ENCODE measurements at places on chromosomes 5 and 9.
A peak's percentile ranks its signal among the peaks of the same experiment; 100 is the strongest.

- no peak for DNase-seq
These were observed 111.4 kb downstream of the C9orf50 start for GRCh38 chr9:129509533-129509928.

DNA sequence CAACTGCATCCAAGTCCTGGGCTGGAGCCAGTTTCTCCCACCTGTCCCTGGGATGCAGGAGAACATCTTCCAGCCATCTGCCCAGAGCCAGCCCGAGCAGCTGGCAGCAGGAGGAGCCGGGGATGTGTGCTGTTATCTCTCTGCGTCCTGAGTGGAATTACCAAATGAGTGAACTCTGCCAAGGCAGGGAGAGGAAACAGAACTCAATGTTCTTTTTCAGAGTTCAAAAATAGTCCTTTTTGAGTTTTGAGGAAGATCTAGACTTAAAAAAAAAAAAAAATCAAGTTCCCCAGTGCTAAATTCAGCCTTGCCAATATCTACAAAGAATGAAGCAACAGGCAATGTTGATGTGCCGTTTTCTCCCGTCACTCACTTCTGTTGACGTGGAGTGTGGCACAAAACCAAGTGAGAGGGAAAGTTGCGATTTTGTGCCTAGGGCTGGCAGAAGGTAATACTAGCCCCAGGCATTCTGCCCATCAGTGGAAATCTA lies 56.2 kb downstream of the TMOD1 start:
- no peak for DNase-seq

DNA sequence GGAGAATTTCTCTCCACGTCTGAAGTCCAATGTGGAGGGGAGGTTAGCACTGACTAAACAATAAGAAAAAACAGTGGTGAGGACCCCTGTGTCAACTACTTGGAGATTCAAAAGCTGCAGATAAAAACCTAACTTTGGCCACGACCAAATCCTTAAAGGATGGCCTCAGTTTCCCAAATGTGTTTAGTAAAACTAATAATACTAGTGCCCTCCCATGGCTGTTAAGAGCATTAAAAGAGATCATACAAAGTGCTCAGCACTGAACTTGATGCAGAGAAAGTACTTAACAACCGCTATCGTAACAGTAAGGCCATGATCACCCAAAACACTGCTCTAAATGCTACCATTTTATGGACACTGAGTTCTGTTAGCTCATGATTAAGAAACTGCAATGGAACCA lies 288.4 kb downstream of the EBF1 start:
- no peak for DNase-seq

DNA sequence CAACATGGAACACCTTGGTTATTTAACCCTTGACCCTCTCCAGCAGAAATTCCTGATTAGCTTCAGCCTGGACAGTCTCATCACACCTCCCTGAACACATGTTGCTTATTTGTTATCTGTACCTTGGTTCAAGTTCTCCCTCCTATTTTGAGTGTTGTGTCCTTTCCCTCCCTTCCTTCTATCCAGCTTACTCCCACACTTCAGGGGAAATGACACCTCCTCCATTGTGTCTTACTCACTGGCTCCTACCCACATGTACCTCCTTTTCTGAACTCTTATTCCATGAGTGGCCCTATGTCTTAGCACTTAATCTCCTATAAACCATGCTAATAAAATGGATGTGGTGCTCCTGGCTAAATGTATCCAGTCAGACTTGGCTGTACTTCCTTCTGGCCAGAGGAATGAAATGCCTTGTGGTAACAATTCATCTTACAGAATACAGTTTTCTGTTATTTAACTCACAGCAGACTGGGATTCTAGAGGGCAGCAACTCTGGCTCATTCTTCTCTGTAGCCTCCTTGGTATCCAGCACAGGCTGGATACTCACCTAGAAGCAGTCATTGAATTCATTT lies 11.2 kb downstream of the LIX1 start:
- DNase-seq: no peak

GRCh38 chr9:8115570-8115969 lies 316.0 kb upstream of the DMAC1 start:
- no peak for DNase-seq

- no peak for DNase-seq
These were observed 12.7 kb upstream of the AHRR start for GRCh38 chr5:308672-309271.

DNA sequence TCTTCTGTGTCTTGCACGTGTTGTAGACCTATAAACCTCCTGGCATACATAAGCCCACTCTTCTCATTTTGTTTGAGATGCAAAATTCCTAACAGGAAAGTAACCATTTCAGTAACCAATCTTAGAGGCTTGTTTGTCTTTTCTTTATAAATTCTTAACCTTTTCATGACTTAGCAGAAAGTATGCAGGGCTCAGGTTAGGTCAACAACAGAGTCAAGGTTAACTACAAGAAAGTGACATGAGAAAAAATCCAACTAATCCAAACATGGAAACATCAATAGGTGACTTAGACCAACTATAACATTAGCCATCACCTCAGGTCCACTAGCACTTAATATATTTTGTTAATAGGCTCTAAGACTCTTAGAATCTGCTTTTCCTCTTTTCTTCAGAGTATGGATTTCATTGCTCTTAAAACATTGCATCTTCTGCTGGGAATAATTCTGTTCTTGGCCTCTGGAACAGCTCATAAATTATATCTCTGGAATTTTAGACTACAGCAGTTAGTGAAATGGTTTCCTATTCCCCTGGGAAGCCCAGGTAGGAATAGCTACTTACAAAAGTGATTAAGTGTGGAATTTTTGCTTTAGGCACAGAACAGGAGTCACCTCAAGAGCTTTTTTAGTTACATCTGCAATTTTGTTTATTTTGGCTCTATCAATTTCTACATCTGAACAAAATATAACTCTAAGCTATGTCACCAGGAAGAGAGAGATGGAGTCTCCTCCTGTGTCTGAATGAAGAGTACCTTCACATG lies 155.3 kb upstream of the ANKRD55 start:
- DNase-seq: no peak

DNA sequence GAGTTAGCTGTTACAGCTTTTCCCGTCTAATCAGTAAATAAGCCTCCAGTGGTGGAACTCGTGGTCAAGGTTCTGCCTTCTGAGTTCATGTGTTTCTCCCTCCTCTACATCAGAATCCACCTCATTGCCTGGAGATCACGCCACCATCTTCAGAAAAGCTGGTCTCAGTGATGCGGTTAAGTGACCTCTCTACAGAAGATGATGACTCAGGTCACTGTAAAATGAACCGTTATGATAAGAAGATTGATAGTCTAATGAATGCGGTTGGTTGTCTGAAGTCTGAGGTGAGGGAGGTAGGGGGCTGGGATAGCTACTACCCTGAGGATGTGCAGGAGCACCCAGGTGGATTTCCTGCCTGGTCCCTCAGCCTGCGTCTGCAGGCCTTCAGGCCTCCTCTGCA lies 13.3 kb downstream of the ODF2 start:
- DNase-seq: no peak

GRCh38 chr5:151016700-151017099 lies 3.7 kb upstream of the GPX3 start:
- no peak for DNase-seq

- no peak for DNase-seq
These were observed 25.0 kb upstream of the DMRT2 start for GRCh38 chr9:1025131-1025530.

DNA sequence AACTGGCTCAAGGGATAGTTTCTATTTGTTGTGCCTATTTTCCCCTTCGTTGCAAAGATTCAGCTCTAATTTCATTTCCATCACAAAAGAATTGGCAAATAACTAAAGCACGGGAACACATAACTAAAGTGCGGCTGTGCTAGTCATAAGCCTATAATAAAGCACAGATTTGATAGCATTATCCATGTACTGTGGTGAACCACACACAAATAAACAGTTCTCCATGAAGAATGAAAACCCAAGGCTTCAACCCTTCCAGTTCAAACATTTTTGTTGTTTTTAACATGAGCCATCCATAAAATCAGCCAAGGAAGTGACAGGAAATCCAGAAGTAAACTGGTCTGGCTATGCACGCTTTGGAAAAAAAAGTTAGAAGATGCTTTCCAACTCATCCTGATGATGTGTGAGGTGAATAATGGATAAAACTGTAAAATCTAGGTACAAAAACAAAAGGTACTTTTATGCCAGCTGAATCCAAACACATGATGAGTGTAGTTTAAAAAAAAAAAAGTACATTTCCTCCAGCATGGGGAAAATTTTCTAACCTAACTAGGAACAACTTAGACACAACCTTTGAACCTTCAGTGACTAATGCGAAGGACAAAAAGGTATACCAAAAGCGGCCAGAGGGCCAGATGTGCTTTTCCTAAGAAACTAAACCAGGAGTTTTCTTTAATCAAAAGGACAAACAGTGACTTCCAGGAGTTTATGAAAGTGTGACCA lies 10.2 kb downstream of the ZNF608 start:
- no peak for DNase-seq

GRCh38 chr5:39213447-39214207 lies 5.7 kb downstream of the FYB1 start:
- DNase-seq: no peak

- DNase-seq: no peak
These were observed 87.1 kb upstream of the FAM174A start for GRCh38 chr5:100448111-100448528.

DNA sequence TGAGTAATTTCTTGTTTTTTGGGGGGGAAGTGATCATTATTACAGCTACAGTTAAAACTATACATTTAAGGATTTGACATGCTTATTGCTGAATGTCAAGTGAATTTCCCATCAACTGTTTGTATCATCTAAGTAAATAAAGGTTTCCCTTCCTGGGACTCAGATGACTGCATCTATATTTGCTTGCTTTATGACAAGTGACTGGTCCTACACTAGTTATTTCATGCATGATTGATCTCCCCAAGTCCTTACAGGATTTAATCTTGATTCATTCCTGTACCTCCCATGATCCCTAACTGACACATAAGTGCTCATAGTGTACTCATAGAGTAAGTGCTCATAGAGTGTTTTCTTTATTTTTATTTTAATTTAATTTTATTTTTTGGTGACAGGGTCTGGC lies 2.8 kb downstream of the TXNDC8 start:
- no peak for DNase-seq

- DNase-seq: no peak
These were observed 191.3 kb downstream of the TTC39B start for GRCh38 chr9:15115702-15116101.

DNA sequence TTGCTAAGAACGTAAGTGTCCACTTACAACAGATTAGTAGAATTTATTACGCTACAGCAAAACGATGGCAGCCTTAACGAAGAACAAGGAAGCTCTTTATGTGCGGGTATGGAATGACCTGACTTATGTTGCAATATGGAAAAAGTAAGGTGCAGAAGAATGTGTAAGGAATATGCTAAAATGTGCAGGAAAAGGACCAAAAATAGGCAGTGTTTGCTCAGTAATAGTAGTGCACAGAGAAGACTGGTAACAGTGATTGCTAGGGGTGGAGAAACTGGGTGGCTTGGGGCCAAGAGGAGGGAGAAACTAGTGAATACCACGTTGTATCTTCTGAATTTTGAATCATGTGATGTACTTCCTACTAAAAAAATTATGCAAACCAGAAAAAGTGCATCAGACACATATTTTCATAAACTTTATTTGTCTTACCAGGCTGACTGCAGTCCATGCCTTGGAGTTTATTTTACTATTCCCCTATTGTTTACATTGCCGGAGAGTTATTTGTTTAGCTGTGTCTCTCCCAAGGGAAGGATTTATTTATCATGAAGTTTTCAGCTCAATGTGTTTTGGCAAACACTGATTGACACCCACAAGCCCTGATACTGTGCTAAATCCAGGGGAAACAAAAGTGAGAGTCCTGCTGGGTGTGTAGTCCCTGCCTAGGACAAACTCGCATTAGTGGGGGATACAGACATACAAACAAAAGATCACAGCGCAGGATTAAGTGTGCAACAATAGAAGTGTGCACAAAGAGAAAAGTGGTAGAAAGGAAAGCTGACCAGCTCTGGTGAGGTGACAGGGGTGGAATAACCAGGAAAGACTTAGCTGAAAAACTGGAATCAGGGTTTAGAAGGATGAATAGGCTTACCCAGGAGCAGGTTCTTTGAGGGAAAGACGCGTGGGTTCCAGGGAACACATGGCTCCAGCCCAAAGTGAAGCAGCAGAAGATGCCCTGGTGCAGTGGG lies 34.0 kb upstream of the ZNF484 start:
- DNase-seq: no peak

DNA sequence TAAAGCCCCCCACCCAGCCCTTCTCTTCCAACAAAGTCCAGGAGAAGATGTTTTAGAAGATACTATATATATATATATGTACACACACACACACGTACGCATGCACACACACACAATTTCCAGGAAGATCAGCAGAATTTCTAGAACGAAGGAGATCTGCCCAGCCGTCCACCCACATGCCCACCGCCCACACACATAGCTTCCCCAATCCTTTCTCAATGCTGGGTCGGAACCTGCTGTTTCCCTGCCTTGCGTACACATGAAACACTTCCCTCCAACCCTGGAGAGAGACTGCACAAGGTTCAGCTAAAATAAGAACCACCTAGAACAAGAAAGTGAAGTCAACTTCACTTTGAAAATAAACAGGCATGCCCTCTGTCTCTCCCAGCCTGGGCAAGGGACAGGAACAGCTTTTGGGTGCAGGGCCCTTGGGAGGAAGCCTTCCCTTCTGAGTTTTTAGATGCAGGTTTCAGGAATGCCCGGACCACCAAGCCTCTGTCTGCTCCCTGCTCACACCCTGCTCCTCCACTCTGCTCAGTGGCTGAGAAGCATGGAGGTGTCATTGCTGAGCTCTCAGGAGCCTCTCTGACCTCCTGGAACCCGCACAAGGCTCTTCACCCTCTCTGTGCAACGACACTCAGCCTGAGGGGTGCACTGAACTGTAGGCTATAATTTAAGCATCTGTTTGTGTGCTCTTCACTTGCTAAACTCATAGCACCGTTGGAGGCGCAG lies 149.4 kb downstream of the C5orf15 start:
- DNase-seq: no peak

DNA sequence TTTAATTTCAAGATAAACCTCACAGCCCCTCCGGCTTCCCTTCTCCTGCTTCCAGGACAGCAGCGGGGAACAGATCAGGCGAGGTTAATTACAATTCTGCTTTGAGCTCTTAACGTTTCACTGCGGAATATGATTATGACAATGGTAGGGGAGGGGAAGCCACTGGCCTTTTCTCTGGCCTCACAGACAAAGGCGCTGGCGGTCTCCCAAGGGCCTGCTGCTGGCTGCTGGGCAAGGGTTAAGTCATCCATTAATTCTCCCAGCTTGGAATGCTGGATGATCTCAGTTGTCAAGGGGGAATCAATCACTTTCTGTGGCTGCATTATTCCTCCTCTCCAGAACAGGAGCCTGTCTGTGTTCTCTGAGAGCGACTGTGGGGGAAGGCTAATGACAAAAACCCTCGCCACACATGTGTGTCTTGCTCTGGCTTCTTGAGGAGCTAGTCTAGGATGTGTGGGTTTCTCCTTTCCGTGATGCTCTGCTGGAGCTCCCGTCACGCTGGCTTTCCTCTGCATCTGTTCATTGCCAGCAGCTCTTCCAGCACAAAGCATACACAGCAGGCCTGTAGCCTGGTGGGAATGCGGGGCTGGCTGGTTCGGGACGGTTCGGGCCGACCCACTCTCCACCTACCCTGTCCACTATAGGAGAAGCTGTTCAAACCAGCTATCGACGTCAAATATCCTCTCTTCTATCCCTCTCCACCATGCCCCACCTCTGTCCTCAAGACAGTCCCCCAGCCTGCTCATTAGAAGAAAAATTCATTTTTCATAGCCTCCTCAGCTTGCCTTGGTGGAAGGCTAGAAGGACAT lies 82.8 kb downstream of the DCP2 start:
- DNase-seq: no peak

- DNase-seq: peak; percentile 39
These were observed 20.9 kb upstream of the ARHGAP26 start for GRCh38 chr5:142749321-142749720.

- DNase-seq: no peak
These were observed 8.6 kb downstream of the BRD3 start for GRCh38 chr9:134059188-134059641.

GRCh38 chr5:6829150-6829784 lies 116.0 kb downstream of the TENT4A start:
- no peak for DNase-seq
